ENCODE measurements at places on chromosomes 1 and 21.

DNA sequence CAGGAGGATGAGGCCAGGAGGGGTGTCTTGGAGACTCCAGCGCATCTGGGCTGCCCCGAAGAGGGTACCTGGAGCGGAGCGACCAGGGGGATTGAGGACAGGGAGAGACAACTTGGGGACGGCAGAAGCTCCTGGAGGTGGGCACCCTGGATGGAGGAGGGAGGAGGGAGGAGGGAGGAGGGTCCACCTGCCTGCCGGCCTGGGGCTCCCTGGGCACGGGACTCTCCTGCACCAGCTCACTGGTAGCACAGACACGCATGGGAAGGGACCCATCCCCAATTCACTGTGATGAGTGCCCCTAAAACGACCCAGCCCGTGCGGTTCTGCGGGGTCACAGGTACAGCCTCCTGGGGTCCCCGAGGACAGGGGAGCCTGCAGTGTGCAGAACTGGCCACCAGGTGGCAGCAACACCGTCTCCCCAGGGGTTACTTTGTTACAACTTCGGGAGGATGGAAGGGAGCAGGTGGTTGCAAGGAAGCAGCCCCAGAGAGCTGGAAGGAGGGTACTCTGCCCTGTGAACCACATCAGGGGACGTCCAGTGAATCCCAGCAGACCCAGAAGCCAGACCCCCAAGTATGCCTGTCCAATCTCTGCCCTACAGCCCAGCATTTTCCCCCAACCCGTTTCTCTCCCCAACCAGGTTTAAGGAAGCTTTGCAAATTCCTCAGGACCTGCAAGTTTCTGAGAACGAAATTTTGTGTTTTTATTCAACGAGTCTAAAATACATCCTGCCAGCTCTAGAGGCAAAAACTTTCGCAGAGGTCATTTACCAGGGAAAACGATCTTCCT, 482.4 kb downstream of the NPHP4 start:
- peak; percentile 90 for DNase-seq

DNA sequence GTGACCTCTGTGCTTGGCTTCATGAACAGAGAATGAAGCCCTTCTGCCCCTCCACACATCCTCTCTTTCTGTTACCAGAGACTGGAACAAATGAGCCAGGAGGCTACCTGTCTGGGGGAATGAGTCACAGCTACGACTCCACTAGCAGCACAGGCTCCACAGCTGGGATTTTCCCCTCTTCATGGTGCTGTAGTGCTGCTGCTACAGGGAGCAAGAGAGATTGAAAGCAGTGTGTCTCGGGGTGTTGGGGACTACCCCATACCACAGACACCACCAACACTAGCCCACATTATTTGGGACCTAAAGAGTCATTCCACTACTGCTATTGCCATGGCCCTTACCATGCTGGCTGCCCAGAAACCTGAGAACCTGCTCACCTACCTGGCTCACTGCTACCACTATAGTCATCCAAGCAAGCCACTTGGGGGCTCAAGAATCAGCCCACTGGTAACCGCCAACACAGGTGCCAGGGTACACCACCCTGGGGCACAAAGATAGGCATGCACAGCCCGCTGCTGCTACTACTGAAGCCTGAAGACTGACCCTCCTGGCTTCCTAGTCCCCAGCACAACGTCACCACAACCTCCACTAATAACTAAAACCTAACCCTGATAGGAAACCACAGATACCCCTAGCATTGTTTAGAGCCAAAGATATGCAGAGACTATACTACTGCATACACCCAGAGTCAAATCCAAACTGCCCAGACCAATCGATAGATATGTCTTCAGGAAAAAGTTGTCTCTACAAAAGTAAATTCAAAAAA, 17.7 kb downstream of the CD1E start:
- DNase-seq: no peak

- DNase-seq: no peak
Measured at GRCh38 chr21:17768840-17769446, 50.2 kb downstream of the C21orf91 start.

GRCh38 chr1:151054971-151055547, 4.4 kb downstream of the CDC42SE1 start:
- DNase-seq: no peak

DNA sequence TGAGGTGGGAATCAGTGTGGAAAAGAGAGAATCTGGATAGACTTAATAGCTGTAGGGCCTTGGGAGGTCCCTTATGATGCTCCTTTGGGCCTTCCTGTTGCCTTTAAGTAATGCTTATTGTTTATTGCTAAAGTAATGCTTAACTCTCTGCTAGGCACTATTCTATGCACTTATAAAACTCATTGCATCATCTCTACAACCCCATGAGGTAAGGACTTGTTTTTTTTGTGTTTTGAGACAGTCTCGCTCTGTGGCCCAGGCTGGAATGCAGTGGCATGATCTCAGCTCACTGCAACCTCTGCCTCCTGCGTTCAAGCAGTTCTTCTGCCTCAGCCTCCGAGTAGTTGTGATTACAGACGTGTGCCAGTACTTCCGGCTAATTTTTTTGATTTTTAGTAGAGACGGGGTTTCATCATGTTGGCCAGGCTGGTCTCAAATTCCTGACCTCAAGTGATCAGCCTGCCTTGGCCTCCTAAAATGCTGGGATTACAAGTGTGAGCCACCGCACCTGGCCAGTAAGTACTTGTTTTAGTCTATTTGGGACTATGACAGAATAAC, 22.3 kb downstream of the NECAP2 start:
- DNase-seq: no peak

GRCh38 chr1:61089741-61090140, 7.4 kb downstream of the NFIA start:
- DNase-seq: no peak

GRCh38 chr21:44271558-44272283, 10.0 kb upstream of the DNMT3L start:
- DNase-seq: peak; percentile 65

GRCh38 chr1:221076391-221076811, 197.2 kb downstream of the HLX start:
- DNase-seq: no peak

GRCh38 chr1:204927673-204928641, 57.3 kb downstream of the NFASC start:
- no peak for DNase-seq

DNA sequence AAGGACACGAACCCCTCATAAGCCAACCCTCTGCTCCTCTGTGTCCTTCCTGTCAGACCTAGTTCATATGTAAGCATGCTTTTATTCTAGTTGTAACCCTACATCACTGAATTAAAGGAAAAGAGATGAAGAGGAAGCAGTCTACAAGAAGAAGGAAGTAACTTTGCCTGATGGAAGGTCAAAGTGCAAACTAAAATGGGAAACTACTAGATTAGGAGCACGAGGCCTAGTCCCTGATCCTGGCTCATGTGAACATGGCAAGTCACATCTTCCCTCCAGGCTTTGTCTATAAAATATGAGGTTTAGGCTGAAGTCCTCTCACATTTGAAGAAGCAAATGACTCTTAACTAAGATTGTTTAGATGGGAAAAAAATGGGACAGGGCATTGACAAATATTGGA, 13.2 kb downstream of the ZMYND12 start:
- no peak for DNase-seq

GRCh38 chr1:234989019-234989418, 139.6 kb downstream of the TOMM20 start:
- no peak for DNase-seq

DNA sequence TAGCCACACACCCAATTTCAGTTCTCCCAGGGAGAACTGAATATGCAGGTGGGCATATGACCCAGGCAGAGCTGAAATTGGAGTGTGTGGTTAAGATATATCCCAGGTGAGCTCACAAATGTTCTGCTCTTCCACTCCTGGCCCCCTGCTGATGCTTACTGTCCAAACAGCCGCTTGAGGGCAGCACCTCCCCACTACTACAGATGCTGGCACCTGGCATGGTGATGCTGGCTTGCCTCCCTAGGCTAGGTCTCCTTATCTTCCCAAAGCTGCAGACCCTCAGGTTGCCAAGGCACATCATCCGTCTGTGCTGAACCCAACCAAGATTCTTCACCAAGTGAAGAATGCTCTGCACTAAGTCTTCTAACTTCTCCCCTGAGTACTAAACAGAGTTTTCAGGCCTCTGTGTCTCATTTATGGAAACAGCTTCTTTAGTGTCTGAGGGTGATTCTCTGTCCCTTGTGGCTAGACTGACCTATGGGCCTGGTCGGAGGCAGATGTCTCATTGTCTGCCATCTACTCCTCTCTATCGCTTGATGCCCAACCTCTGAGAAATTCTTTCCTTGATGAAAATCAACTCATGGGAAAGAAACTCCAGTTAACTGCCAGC, 27.2 kb downstream of the XCL1 start:
- DNase-seq: peak; percentile 87

Measured in spleen (tissue), 13 donors.